Naive thymus-derived CD8-positive, alpha-beta T cell (primary cell): ENCODE measurements at places on chromosomes 3 and 15.

GRCh38 chr15:48766196-48766595 is 44.7 kb downstream of the CEP152 start:
- DNase-seq, result no peak

DNA sequence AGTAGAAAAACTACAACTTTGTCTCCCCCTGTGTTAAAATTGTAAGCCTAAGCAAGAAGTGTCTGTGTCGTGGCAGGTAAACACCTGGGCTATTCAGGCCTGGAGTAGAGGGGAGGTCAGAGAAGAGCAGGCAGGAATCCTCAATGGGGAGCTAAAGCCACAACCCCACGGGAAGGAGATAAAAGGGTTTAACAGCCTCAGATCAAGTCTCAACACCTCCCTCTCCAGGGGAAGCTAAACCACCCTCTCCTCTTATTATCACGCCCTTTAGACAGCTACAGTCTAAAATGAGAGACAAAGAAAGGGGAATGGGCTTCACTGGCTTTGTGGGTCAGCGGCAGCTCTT is 11.6 kb downstream of the ETV5 start:
- DNase-seq, result no peak

DNA sequence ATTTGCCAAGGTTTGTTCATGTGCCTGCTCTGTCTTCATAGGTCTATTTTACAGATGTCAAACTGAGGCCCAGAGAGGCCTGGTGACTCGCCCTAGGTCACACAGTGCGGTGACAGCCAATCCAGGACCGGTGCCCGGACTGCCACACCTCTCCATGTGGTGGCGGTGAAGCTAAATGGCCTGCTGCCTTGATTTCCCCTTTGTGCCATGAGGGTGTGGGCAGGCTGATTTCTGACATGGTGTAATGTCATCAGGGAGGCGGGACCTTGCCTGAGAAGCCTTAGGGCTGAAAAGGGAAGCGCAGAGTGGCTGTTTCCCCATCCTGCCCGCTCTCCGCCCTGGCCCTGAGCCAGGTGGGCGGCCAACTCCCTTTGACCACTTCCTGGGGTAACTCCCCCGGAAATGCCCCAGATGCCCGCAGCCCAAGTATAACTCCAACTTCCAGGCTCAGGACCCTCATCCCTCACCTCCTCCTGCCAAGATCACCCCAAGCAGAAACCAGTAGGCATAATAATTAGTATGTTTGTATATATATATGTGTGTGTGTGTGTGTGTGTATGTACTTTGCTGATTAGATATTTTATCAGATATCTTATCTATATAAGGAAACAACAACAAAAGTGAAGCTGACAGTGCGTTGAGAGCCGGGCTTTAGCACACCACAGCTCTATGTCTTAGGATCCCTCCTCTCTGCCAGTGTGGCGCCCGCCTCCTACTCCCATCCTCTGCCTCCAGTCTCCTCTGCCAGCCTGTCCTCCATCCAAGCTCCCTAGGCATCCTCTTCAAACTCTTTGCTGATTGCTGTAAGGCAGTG is 63.9 kb downstream of the IQSEC1 start:
- DNase-seq, result peak; percentile 38

DNA sequence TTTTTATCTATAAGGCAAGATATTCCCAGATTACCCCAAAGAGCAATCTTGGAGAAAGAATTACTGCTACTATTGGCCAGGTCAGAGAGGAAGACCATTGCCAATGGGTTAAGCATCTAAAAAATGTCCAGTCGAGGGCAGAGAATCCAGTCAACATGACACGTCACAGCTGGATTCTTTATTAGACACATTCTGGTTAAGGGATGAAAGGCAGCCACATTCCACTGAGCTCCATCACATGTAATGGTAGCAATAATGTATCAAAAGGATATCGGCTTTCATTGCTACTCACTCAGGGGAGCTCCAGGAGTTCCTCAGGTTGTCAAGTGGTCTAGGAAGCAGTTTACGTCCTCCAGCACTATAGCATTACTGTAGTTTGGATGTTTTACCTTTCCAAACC is 421.1 kb downstream of the PLOD2 start:
- no peak for DNase-seq

DNA sequence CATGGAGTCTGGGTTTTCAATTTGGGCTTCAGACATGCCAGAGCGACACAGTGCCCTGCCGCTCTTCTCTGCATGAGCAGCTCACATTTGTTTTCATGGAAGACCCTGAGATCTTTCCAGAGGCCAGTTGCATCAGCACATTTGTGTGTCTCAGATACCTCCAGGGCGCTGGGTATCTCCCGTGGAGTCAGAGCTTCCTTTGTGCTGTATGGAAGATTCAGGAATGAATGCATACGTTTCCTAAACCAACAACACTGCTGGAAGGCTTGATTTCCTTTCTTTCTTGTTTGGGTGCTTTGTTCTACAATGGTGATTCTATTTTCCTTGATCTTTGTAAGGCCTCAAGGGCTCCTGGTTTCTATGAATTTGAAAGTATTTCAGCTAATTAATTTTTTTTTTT is 106.5 kb downstream of the CACNA2D3 start:
- DNase-seq, result no peak

DNA sequence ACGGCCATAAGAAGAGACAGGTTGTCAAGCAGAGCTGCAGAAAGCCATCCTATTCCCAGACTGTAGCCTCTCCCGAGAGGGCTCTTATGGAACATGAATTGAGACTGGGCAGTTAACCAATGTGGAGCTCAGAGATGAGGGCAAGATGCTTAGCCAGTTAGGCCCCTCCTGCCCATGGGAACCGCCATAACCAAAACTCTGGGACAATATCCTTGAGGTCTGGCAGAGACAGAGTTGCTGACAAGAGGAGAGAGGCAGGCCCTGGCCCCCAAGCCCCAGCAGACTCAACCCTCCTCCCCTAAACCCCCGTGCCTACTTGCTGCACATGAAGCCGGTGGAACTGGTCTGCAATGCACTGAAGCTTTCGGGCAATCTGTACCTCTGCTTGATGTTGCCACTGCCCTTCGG is 4.8 kb downstream of the BMF start:
- DNase-seq, result no peak

DNA sequence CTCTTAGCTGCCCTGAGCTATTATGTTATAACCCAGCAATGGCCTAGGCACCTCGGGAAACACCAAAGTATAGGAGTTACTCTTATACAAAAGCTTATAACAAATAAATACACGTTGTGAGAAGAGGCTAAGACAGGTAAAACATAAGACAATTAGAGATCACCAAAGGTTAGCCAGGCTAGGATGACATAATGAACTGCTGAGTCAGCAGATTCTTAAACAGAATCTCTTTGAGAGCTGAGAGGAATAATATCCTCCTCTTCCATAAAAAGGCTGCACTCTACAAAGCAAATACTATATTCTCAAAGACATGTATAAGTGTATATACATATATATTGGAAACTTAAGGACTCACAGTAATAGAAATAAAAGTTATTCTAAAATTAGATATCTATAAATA is 37.2 kb downstream of the GOLIM4 start:
- DNase-seq, result no peak

DNA sequence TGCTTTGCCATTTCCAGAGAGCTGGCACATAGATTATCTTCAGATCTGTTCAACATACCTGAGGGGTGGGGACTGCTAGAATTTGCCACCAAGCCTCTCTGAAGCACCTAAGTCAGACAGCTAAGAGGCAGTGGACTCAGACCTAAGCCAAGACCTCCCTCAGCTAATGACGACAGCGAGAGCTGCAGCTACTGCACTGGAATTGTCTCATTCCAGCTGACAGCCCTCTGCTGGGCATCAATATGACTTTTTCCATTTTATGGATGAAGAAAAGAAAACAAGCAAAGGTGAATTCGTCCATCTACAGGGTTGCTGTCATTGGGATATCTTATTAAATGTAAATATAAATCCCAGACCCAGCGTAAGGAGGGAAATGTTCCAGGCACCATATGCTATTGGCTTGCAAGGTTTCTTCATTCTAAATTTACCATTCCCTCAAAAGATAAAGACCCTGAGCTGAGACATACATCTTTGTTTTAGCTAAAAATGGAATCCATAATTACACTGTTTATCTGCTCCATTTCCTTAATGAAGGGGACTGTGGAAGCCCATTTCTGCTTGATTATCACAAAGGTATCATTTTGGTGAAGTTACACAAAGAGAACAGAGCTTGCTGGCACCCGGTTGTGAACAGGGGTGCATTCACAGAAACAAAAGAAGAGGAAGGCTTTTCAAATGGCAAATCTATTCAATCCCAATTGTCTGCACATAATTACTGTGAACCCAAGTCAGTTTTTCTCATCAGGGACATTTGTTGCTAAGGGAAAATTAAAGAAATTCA is 85.5 kb upstream of the LRTM1 start:
- no peak for DNase-seq

GRCh38 chr15:52714968-52715367 is 35.8 kb upstream of the ATOSA start:
- no peak for DNase-seq

DNA sequence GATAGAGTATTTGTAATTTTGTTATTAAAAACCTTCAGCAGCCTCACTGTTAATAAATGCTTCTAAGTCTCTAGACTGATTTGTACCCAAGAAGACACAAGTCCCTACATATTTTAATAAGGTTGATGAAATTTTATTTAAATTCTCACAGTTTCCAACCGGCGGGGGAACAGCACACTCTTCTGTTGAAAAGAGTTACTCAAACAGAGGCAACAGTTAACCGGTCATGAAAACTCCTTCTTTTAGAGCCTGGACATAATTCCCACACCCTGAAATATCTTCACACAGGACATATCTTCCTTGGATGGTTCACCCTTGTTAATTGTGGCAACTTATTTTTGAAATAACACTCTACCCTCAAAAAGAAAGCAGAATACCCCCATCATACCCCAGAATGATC is 278.8 kb downstream of the FOXP1 start:
- DNase-seq, result no peak
